Astrocyte of the spinal cord (primary cell): ENCODE measurements at places on chromosomes 6 and 20.

DNA sequence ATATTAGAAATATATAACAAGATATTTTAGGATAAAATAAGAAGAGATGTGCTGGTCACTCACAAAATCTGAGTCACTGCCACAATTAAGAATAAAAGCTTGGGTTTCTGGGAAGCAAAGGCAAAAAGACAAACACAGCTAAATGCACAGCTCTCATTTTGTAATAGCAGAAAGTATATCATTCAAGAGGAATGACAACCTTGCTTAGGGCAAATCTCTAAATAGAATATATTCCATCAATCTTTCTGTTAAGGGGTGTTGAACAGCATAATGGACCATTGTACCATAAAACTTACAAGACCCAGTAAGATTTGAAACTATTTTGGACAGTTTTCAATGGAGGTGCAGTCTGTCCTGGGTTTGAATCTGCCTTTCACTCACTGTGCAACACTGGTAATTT, 464.9 kb upstream of the SOX4 start:
- no peak for DNase-seq

DNA sequence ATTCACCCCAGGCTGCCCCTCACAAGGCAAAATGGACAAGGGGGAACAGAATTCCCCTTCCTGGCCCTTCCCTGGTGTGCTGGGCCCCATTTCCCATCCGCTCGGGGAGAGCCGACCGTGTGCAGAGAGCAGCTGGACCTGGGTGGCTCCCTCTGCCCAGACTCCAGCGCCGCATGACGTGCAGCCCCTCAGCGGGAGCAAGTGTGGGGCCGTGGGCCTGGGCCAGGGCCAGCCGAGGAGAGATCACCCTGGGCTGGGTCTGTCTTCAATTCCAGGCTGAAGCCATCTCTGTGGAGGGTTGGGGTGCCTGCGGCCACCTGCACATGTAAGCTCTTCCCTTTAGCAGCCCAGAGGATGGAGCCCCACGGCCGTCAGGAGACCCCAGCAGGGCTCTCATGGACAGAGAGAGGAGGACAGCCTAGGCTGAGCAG, 241.8 kb downstream of the TTLL2 start:
- no peak for DNase-seq

- no peak for DNase-seq
Measured at GRCh38 chr6:501891-502601, 110.5 kb downstream of the IRF4 start.

- DNase-seq = no peak
Measured at GRCh38 chr6:39319621-39320362, 2.7 kb downstream of the KCNK16 start.

- DNase-seq = no peak
Measured at GRCh38 chr6:157096105-157096504, 227.2 kb downstream of the TMEM242 start.

GRCh38 chr20:39108746-39109145, 146.6 kb downstream of the DHX35 start:
- DNase-seq = no peak

DNA sequence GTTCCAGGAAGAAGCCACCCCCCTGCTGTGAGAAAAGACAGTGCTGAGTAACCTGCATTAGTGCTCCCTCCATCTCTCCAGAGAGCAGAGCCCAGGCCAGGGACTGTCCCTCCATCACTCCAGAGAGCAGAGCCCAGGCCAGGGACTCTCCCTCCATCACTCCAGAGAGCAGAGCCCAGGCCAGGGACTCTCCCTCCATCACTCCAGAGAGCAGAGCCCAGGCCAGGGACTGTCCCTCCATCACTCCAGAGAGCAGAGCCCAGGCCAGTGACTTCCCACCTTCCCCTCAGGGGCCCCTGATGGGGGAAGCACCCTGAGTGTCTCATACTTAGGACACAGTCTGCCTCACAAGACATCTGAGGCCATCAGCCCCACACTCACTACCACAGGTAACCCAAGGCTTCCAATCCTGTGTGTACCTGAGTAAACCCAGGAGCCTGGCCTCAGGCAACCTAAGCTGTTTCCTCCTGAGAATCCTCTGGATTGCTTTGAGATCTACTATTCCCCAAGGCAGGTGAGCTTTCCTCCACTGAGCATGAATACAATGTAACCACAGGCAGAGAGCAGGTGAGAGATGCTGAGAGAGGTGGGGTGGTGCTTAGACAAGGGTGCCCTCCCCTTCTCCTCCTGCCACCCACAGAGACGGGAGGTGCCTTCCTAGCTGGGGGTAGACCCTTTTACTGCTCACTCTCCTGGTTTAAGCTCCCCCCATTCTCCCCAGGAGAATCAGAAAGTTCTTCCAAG, 4.9 kb downstream of the TBXT start:
- DNase-seq = no peak

DNA sequence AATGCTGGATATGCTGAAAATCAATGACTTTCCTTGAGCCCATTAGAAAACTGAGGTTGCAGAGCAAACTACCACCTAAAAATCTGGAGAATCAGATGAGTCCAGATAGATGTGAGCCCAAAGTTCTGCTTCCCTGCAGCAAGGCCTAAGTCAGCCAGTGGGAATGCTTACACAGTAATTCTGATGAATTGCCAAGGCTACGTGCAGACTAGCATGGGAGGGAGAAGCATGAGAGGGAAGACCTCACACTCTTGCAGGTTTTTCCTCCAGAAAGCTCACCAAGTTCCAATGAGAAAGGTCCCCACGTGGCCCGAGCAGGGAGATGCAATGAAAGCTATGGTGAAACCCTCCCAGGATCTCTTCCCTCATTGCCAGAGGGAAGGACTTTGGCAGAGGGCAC, 104.8 kb upstream of the SIRPA start:
- DNase-seq = no peak

GRCh38 chr6:125596020-125596419, 153.4 kb upstream of the HEY2 start:
- no peak for DNase-seq

- no peak for DNase-seq
Measured at GRCh38 chr6:79609225-79609595, 21.9 kb upstream of the SH3BGRL2 start.

DNA sequence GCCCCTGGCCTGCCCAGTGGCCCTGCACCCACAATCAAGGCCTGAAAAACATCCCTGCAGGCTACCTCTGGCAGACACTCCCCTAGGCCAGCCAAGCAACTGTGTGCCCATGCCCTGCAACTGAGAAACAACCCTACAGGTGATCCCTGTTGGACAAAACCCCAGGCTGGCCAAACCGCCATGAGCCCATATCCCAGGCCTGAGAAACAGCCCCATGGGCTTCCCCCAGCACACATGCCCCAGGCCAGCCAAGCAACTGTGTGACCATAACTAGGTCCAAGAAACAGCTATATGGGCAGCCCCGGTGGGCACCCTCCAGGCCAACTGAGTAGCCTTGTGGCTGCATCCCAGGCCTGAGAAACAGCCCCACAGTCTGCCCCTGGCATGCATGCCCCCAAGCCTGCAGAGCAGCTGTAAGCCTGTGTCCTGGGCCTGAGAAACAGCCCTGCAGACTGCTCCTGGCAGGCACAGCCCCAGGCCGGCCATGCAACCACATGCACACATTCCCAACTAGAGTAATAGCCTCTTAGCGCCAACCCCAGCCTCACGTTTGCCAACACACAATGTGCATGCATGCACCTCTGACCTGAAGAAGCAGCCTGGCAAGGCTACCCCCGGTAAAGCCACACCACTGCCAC, 41.0 kb upstream of the SRSF6 start:
- no peak for DNase-seq

- peak; percentile 49 for DNase-seq
Measured at GRCh38 chr6:37860226-37860839, 40.8 kb downstream of the ZFAND3 start.

GRCh38 chr6:37126961-37127616, 42.9 kb upstream of the PIM1 start:
- DNase-seq = no peak

DNA sequence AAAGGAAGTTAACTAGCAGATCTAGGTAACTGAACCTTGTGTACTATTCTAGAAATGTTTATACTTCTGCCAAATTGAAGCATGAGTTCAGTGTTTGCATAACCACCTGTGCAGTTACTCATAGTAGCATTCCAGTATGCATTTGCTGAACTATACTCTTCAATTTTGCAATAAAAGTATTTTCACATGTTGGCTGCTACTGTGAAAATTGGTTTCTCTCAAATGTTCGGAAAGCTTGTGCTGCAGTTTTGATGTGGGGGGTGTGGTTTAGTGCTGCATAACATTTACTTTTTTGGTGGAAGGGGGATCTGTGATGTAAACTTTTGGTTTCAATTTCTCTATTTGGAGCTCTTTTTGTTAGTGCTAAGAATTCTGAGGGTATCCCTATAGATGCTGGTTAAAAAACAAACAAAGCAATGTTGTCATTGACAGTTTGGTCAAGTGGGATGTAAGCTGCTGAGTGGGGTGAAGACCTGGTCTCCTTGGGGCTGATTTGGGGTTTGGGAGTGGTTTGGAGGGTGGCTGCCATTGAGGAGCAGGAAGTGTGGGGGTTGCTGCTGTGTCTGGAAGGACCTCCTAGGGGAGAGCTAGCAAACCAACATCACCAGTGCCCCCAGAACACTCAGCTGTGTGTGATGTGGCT, 87.8 kb downstream of the CARMIL1 start:
- no peak for DNase-seq

- no peak for DNase-seq
Measured at GRCh38 chr6:148898376-148899014, 151.7 kb downstream of the UST start.

- peak; percentile 93 for DNase-seq
Measured at GRCh38 chr6:108622641-108623298, 62.1 kb downstream of the FOXO3 start.

DNA sequence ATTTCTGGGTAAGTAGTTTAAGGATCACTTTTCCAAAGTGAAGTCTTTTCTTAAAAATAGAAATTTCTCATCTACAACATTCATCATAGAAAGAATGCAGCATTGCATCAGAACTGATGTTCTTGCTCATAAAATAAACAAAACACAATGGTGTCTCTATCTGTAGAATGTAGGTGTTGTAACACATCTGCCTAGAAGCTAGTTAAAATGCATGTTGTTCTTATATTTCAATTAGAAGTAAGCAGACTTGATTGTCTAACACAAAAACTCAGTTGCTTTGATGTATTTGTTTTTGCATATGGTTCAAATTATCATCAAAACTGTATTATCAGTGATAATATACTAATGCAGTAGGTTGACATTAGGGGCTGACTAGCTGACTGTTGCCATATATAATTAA, 654.7 kb upstream of the FLRT3 start:
- DNase-seq = peak; percentile 9

GRCh38 chr6:2111162-2111677, 134.2 kb downstream of the GMDS start:
- DNase-seq = peak; percentile 81

DNA sequence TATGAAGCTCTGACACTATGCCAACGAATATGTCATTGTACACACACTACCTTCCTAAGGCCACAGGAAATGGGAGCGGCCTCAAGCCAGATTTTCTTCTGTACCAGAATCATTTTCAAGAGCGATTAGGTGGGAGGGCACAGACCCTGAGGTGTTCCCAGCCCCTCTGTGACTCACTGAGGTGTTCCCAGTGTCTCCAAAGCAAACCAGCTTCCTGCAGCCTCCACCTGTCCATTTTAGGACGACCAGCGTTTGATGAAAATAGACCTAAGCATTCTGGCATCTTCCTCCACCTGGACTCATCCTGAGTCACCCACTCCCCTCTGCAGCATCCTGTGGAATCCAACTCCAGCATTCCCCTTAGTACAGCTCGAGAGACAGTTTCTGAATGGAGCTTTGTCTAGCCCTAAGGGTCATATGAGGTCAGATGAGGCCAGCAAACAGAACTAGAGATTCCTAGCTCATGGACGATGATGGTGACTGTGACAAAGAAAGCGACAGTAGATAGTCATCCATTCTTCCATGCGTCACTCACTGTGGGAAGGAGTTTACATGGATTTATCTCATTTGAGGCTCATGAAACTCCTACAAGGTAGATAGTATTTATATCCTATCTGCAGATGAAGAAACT, 203.4 kb downstream of the PTPRT start:
- DNase-seq = no peak

DNA sequence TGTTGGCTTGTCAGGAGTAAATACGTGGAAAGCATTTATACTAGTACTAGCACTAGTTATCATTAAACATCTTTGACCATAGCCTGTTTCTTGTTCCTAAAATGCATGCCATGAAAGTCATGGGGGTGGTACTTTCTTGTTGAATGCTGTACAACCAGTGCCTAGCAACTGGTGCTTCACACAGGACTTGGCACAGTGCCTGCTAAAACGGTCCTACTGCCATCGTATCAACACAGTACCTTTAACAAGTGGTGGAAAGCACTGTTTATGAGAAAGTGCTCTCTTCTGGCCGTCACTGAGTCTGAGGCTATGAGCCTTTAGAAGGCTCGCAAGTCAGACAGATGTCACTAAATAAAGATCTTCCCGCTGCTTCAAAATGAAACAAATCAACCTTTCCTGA, 21.6 kb downstream of the ZNFX1 start:
- DNase-seq = no peak

DNA sequence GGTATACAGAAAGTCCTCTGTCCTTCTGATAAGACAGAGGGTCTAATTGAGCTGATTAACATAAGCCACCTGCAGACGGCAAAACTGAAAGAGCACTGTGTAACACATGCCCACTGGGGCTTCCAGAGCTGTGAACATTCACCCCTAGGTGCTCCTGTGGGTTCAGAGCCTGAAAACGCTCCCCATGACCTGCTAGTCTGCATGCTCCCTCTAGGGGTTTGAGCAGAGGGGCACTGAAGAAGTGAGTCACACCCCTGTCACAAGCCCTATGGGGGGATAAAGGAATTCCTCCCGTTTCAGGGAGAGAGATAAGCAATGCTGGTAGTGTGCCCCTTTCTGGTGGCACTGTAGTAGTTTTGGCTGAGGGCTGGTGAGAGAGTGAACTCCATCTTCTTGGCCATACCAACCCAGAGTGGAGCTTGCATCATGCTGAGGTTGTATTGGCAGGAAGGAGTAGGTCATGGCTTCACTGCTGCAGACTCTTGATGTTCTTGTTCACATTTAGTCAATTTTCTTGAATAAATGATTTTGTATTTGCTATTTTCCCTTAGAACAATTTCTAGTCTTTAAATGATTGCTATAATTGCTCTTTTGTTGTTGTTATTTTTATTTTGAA, 637.5 kb upstream of the MAN1A1 start:
- DNase-seq = no peak

- no peak for DNase-seq
Measured at GRCh38 chr6:26613689-26614683, 17.2 kb downstream of the ABT1 start.

- no peak for DNase-seq
Measured at GRCh38 chr6:105051941-105052471, 95.1 kb downstream of the LIN28B start.

GRCh38 chr20:52895235-52895634, 76.9 kb upstream of the TSHZ2 start:
- no peak for DNase-seq

DNA sequence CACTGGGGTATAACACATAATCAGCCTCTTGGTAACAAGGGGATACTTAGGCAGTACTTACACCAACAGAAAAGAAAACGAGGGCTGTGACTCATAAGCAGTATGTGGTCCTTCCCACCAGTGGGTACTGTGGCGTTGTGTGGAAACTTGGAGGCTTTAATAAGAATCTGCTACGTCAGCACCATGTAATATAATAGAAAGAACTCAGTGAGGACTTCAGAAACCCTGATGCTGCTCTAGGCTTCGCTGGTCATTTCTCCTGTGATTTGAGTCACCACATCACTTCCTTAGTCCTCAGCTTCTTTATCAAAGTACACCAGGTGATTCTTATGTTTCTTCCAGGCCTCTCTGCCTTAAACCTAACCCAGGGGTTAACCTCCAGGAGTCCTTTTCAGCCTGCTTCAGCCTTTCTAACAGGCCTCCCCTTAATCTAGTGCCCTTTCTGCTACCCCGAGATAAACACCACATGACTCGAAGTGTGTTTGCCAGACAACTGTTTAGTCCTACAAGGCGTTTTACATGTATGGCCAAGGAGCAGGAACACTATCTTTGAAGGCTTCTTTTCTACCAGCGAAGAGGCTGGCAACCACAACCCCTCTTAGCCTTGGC, 68.5 kb downstream of the FYN start:
- DNase-seq = peak; percentile 97
